ENCODE measurements at places on chromosomes 5 and 9.

DNA sequence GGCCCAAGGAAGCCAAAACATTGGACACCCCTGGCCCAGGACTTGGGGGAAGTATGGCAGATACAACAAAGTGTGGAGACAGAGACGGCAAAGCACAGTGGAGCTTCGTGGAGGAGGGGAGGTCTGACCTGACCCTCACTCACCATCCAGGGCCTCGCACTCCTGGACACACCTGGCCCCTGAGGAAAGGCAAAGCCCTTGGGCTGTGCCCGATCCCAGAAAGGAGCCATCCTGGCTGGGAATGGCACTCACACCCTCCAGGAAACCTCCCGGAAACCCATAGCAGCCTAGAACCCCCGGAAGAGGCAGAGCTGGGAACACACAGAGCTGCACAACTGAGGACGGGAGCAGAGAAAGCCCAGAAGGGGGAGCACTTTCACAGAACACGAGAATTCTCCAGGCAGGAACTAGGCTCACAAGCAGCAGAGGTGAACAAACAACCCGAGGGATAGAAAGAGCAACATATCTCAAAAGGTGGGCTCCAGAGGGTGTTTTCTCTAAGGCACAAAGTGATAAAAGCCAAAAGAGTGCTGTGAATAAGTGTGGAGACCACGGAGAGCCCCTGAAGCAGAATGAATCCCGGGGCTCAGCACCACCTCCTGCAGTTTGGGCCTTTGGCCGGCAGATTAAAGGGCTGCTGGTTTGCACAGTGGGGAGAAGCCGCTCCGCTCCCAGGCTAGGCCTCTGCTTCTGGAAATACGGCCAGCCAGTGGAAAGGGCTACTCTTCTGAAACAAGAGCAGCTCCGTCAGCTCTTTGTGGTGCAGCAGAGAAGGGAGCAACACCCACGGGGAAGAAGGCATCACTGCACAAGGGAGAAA is 108.2 kb downstream of the UBE2R2 start:
- no peak for DNase-seq

GRCh38 chr5:132506094-132506692 is 15.6 kb upstream of the IRF1 start:
- no peak for DNase-seq

DNA sequence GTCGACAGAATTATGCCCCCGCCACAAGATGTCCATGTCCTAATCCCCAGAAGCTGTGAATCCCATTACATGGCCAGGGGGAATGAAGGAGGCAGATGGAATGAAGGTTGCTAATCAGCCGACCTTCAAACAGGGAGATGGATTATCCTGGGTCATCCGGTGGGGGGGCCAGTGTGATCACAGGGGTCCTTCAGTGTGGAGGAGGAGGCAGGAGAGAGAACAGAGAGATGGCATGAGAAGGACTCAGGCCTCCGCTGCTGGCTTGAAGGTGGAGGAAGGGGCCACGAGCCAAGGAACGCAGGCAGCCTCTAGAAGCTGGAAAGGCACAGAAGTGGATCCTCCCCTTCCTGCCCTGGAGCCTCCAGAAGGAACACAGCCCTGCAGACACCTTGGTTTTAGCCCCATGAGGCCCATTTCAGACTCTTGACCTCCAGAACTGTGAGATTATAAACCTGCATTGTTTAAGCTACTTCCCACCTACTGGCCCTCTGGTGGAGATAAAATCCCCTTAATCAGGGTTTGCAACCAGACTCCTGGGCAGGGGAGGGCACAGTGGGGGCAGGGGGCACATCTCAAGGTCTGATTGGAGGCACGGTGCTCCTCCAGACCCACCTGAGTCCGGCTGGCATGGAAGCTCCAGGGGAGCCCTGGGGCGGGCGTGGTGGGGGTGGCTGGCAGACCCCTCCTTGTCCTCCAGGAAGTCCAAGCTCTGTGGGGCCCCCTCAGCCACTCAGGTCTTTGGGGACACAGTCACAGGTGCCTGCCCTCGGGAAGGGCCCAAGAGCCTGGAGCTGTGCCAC is 13.8 kb downstream of the PTGES2 start:
- no peak for DNase-seq

GRCh38 chr9:97809666-97810344 is 43.2 kb upstream of the FOXE1 start:
- DNase-seq: no peak

DNA sequence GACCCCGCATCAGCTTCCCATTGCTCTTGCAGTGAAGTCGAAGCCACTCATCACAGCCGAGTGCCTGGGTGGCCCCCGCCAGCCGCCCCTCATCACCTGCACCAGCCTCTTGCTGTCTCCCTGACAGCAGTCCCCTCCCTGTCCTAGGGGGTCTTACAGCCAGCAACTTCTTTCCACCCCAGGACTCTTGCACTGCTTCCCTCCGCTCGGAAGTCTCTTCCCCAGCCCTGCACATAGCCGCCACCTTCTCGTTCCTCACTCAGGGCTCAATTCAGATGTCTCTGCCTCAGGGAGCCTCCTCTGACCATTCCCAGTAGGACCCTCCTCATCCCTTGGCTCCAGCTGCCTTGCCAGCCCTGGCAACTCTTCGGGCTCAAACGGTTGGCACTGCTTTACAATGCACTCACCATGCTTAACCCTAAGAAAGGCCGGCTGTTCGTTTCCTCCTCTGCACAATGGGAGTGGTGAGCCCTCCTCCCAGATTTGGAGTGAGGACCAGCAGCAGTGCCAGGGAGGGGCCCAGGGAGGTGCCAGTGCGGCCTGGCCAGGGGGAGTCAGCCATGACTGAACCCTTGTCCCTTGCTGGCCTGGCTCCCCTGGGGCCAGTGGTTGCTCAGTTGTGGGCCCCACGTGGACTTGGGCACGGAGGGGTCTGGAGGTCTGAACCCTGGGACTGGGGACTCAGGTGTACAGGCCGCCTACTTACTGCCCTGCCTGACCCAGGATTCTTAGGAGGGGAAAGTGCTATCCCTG is 6.1 kb downstream of the TCF7 start:
- DNase-seq: no peak

DNA sequence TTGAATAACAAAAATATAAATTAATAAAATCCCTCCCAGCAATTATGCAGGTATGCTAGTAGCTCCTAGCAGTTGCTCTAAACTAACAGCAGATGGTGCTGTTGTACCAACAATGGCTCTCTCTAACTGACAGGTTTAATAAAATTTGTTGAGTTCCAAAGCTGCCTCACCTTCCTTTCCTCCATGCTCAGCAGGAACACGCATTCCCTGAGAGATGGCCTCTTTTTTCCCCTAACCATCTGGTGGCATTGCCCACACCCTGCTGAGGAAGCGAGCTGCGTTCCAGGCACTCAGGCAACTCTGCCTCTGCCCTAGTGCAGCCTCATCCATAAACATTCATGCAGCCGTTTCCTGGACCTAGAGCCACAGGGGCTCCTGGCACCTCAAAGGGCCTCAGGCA is 106.2 kb downstream of the KLHL3 start:
- DNase-seq: no peak

DNA sequence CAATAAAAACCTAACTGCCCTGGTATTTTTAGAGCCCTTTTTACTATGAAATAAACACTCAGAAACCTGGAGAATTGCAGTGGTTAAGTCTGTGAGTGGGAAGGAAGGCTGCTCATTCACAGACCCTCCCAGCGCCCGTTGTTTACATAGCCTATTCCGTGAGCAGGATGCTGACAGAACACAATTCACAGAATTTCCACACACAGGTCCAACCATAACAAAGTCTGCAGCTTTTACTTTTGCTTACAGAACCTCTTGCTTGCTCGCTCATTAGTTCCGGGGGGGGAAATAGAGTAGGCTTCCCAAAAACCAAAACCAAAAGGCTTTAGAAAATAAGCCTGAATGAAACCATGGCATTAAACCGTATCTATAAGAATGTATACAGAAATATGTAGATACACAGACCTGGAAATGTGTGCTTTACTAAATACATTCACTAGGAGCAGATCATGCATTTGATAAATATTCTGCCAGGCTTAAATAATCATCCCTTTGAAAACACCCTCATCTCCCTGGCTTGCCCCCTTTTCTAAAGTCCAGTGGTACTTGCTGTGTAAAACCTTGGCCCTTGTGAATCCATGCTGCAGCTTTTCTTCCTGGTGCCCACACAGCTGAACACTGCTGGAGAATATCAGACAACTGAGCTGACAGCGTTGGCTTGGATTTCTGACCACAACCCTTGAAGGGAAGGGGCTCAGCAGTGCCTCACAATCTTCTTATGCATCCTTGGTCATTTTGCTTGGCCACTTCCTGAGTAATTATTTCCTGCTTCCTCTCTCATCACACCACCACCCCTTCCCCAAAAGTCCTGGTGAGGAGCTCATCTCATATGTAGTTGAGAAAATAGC is 128.0 kb downstream of the FANCC start:
- DNase-seq: peak; percentile 29

DNA sequence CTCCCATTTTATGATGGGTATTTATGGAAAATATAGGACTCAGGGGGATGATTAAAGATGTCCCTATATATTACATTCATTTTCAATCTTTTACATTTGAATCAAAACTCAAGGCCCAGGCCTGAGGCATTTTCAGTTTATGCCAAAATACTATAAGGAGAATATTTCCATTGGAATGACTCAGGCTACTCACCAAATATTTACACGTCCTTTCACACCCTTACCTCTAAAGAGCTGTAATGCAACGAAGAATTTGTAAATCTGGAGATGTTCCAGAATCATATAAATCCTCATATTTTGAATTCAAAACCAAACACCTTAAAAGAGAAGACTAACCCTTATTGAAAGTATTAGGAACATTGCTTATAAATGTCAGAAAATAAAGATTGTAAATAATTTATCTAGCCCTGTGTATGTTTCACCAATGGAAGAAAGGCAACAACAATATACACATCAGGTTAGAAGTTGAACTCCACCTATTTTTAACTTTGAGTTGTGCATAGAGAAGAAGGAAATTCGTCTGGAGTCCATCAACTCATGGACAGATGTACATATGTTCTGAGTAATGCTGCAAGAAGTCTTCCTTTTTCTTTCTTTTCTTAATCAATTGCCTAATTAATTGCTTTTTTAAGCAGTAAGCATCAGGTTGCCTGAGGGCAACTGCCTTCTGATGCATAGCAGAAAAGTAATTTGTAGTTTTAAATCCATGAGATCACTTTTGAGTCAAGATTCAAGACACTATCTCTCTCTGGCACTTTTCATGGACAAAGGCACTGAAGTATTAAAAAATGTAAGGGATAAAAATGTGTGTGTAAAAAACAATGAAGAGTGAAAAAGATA is 579.3 kb upstream of the RGMB start:
- no peak for DNase-seq

GRCh38 chr5:177378884-177379883 is 5.0 kb upstream of the SLC34A1 start:
- peak; percentile 7 for DNase-seq

- no peak for DNase-seq
These were observed 37.4 kb downstream of the KIF2A start for GRCh38 chr5:62343428-62343827.

DNA sequence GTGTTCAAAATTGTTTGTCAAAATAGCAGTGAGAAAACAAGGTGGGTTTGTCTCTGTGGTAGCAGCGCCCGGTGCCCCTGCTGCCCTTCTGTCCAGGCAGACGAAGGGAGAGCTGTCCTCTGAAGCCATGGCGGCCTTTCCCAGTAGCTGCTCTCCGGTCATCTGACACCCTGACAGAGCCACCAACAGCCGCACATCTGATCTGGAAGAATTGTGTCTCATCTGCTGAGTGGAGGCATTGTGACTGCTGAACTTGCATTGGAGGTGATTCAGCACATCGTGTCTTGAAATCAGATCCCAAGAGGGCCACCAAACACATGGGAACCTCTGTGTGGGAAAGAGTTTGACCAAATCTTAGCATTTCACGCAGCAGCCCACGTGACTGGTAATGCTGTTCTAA is 337.6 kb upstream of the IRX1 start:
- DNase-seq: no peak

DNA sequence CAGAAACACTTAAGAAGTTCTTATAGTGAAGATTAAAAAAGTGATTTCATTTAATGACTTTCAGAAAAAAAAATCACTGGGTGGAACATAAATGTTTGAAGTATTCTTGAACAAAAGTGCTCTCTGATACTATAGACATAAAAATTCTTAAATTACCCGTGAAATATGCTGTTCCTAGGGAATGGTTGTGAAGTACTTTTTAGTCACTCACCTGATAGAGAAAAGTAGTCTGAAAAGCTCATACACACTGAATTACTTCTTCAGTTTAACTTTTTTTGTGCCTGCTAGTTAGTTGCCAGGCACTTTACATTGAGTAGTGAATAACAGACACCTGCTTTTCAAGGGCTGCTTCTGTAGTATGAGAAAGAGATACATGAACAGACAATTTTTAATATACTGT is 78.0 kb downstream of the SH3GL2 start:
- DNase-seq: no peak

DNA sequence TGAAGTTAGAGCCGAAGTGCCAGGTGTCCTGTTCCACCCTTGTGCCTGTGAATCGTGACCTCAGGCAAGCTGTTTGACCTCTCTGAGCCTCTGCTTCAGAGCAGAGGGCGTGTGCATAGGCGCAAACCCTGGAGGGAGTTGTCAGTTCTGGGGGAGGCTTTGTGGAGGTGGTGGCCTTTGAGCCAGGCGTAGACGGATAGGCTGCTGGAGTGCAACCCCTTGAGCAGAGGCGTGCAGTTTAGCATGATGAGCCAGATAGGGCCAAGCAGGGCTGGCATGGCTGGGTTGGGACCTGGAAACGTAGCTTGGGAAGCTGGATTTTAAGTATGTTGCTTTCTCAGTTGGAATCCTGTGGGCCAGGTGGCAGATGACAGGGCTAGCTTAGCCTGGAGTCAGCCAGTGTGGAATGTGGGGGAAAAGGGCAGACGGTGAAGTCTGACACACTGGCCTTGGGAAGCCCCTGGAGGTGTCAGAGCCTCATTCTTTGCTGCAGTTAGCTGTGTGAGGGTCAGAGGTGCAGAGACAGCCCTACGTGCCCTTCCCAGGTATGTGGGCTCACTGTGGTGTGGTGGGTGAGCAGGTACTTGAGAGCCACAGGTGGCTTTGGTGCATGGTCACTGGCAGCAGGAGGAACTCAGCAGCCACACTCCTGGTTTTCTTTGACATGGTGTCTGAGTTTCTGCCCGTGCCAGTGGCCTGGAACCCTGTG is 93.4 kb downstream of the DAB2IP start:
- DNase-seq: no peak

GRCh38 chr5:159050316-159051143 is 49.2 kb downstream of the EBF1 start:
- DNase-seq: no peak

- no peak for DNase-seq
These were observed 457 bp upstream of the CDH18 start for GRCh38 chr5:19988457-19988856.

DNA sequence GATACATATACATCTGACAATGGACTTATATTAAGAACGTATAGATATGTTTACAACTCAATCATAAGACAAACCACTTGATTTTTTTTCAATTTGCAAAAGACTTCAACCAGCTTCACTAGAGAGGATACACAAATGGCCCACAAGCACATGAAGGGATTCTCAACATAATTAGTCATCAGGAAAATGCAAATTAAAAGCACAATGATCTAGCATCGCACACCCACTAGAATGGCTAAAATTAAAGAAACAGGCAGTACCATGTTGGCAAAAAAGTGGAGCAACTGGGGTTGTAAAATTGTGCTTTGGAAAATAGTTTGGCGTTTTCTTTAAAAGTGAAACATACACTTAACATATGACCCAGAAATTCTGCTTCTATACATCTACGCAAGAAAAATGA is 80.0 kb upstream of the TRIO start:
- no peak for DNase-seq

GRCh38 chr5:135192351-135192750 is 158.3 kb upstream of the PITX1 start:
- no peak for DNase-seq
